ENCODE measurements at places on chromosomes 4 and X. TPM values are rescaled to one million over a fixed set of nuclear protein-coding genes. Genes with fewer than 3 reads are reported as not detected.

CENPI gene
- 0.51 TPM for total RNA-seq

GRCh38 chr4:175953960-175954521 is 111.6 kb upstream of the WDR17 start:
- DNase-seq: no peak

DNA sequence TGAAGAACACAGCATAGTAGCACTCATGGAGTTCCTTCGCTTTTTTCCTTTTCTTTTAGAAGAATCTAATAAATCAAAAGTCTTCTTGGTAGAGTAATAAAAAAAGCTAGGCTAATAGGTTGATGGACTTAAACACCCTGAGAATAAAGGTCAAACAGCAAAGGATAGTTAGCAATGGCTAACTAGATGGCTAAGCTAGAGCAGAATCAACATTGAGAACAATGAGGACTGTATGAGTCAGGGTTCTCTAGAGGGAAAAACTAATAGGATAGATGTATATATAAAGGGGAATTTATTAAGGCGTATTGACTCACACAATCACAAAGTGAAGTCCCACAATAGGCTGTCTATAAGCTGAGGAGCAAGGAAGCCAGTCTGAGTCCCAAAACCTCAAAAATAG is 550.9 kb downstream of the GLUD2 start:
- no peak for DNase-seq

DNA sequence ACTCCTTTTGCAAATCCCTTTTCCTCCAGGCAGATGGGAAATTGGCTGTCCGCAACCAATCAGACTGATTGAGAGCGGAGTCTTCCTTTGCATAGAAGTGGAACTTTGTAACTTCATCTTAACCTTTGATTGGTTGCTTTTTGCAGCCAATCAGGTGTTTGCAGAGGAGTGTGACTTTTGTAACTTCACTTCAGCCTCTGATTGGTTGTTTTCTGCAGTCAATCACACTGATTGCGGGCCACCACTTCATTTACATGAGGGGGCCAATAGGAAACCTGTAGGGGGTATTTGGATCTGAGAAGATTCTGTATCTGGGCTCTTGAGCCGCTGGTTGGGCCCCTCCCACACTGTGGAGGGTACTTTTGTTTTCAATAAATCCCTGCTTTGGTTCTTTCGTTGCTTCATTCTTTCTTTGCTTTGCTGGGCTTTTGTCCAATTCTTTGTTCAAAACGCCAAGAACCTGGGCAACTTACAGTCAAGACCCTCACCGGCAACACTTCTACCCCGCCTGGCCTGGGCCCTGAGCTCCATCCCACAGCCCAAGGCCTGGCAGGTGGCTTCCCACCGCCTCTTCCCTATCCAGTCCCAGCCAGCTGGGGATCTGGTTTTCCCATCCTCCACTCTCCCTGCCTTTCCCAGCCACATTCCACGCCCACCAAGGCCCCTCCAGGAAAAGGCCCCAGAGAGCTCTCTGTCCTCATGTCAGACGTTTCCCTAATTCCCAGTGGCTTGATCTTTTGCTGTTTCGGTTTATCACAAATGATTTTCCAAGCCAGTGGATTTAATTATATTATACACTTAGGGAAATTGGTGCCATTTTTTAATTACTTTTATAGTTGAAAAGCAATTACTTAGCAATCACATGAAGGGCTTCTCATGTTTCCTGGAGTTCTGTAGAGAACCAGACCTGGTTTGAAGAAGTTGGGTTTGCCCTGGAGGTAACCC is 110.2 kb upstream of the STX18 start:
- no peak for DNase-seq

- DNase-seq: no peak
These were observed 342.9 kb downstream of the MAGEB5 start for GRCh38 chrX:26558719-26559386.

- DNase-seq: no peak
These were observed 79.8 kb upstream of the GPM6A start for GRCh38 chr4:175891851-175892250.

Measured in Right ventricle myocardium superior (tissue), 1 donor.